HuH-7.5 (cell line): ENCODE measurements at places on chromosomes 4 and X.

- no peak for DNase-seq
Measured at GRCh38 chr4:83121246-83121645, 6.7 kb upstream of the PLAC8 start.

DNA sequence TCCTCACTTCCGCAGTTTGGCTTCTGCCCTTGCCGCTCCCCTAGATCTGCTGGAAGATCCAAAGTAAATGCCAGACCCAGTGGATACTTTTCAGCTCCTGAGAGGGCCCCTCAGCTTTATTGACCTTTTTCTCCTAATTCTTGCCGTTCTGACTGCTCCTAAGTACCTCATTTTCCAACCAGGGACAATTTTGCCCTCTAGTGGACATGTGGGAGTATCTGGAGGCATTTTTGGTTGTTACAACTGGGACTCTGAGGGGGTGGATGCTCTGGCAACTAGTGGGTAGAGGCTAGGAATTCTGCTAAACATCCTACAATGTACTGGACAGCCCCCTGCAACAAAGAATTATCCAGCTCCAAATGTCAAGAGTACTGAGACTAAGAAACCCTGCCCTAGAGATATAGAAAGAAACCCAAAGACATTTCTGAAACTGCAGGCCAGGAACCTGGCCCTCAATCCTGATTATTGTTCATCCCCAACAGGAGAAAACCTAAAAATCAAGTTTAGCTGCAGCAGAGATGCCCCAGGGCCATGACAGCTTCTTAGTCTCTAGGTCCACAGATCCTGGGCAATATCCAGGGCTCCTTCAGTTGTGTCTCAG lies 3.4 kb downstream of the TEX13B start:
- no peak for DNase-seq

- DNase-seq, result no peak
Measured at GRCh38 chrX:118551426-118551825, 55.8 kb downstream of the DOCK11 start.

GRCh38 chr4:74217365-74217764 lies 59.4 kb downstream of the MTHFD2L start:
- no peak for DNase-seq

DNA sequence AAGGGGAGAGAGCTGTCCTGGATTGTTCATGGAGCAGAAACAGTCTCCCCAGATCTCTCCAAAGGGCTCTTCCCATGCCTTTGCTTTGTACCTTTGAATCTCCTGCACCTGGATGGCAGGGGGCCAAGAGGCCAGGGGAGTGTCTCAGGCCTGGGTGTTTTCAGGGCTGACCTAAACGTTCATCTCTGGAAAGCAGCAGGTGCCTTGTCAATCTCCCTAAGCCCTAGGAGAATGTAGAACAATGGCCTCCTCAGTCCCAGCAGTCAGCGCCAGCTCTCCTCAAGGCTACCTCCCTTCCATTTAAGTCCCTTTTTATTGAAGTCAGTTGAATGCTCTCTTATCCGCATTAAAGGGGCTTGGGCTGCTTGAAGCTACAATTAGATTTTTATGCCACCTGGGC lies 31.2 kb upstream of the NSUN7 start:
- DNase-seq, result no peak

DNA sequence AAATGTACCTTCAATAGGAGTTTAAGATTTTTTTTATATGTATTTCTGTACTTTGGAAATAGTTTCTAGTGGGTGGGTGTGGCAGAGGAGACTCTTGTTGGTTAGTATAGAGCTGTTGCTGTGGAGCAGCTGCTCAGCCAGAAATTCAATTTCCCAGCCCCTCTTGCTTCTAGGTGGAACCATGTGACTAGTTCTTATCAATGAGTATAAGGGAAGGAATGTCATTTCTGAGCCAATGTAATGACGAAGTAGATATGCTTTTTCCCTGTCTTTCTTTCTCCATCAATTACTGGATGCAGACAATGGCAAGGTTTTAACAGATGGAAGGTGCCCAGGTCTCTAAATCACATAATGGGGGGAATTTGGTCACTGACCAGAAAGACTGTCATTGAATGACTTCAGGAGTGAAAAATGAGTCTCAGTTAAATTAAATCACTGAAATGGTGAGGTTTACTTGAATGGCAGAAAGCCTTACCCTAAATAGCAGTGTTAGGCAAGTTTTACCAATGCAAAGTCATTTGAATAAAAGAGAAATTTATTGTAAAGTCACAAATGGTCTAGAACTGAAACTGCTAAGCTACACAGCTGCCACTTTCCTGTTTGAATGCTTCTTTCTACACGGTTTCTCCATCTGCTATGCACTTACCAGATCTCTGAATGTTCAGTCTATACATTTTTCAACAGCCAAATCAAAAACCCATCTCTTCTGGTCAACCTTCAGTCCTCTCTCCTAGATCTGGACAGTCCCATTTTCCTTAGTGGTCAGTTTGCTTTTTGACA lies 795.4 kb upstream of the MAGEB2 start:
- no peak for DNase-seq

- no peak for DNase-seq
Measured at GRCh38 chrX:120305531-120306141, 5.6 kb downstream of the TMEM255A start.

DNA sequence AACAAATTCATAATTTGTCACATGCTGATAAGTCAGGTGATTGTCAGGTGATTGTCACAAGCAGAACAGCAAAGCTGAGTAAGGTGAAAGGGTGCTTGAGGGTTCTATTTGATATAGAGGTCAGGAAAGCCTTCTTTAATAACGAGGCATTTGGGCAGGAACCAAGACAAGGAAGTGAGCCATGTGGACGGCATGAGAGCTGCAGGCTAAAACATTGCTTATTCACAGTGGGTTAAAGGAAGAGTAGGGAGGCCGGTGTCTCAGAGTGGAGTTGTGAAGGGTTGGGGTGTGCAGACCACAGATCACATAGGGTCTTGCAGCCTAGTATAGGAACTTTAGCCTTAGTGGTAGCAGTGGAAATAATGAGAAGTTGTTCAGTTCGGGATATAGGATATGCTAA lies 31.3 kb upstream of the CYP2U1 start:
- DNase-seq, result no peak

- DNase-seq, result no peak
Measured at GRCh38 chrX:72027024-72027913, 104.4 kb downstream of the RTL5 start.

DNA sequence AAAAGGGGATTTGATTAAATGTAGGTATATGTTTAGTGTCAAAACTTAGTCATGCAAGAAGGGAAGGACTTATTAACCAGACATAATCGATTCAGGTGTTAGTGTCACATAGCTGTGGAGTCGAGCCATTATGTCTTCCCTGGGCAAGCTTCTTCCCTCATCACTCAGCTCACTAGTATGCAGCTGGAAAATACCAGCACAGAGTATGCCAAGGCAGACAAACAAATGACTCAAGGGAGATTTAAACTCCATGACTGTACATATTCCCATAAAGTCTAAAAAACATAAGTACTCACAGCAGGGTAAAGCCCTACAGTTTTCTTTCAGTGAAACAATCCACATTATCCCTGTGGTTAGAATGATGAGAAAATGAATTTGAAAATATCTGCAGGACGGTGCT lies 304.5 kb downstream of the CBLL2 start:
- DNase-seq, result no peak

DNA sequence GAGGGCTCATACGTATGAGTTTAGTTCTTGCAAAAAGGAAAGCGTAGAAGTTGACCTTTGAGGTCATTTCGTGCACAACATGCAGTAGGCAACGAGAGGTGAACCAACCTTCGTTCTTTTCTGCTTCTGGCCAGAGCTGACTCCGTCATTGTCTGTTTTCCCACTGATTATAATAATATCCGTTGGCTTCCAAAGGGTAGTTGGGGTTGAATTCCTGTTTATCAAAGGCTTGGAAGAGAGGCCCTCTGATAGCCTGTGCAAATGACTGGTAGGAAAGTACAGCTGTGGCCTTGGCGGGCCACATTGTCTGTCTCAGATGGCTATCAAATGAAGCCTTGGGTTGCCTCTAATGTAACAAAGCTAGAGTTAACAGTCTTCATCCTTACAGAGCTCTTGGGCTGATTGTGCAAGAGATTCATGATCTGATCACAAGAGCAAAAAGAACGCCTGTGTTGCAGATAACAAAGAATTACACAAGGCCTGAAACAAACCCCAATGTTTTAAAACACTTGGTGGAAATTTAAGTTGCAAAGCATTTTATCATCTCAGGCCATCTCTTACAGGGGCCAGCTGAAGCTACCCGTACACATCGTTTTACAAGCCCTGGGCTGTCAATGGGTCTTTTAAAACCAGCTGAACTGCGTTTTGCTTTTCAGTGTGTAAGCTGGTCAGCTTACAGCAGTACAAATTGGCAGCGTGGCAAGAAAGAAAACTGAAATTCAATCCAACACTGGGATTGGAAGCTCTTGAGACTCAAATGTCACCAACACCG lies 46.1 kb upstream of the FAM9C start:
- DNase-seq, result no peak

DNA sequence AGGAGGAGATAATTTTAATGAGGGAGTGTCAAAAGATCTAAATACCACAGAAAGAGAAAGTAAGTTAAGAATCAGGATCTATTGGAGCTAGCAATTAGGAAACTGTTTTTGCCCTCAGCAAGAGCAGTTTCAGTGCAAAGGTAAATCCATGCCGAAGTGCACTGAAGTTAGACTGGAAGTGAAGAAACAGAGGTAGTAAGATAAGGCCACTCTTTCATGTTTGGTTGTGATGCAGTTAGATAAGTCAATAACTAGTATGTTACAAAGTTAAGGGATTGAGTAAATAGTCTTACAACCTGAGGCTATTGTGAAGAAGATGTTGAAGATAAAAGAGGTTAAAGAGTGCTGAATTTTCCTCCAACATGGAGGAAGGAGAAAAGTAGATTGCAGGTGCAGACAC lies 46.7 kb upstream of the UCP1 start:
- DNase-seq, result no peak

DNA sequence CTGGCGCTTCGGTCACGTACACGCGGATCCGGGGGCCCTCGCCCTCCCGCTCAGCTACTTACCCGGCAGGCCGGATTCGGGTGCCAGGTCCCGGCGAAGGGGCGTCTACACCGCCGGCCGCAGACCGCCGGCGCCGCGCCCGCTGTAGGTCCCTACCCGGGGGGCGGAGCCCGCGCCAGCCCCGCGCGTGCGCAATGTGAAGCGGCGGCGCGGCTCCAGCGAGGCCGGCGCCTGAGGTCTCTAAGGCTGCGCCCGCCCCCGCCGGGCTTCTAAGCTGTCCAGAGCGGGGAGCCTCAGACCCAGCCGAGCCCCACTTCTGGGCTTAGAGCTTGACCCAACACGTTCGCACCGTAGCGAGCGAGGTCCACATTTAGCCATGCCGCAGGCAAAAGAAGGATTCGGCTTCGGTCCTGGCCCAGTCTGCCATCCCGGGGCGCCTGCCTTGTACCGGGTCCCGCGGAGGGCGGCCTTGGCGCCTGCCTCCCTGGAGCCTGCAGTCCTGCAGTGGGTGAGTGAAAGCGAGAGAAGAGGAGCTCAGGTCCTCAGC lies at the start of gene ZNF518B:
ZNF518B (minus strand) TSS at position 172 of the 547 bp plus-strand sequence. CDS start 11,098 bp downstream, outside the sequence.
- DNase-seq, result no peak

- no peak for DNase-seq
Measured at GRCh38 chr4:113827285-113827684, 65.7 kb upstream of the CAMK2D start.

DNA sequence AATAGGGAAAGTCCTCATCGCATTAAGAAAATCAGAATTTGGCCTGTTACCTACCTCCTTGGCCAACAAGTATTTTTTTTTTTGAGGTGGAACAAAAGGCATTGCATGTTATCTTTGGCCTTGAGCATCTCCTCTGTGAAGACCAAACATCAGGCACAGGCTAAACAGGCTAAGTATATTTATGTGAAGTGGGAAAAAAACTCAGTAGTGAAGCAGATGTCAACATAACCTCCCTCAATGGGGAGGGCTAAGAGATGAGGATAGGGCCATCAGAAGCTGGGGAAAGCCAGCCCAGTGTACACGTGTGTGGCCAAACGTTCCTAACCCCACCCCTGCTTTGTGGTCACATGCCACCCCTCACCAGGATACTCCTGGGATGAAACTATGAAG lies 102.5 kb downstream of the FNIP2 start:
- DNase-seq, result no peak

DNA sequence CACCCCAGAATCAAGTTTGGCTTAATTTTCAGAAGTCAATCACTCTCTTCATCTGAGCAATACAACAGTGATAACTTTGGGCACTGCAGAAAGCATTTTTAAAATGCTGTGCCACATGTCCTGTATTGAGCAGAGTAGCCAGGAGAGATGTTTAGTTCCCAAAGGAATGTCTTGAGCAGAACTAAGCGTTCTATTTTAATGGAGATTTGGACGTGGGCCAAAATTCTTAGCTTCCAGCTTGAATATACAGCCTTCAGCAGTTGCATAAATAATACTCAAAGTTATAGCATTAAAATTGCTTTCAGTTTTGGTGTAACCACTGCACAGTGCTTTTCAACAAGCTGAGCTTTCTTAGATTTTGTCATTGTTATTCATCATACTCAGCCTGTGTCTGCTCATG lies 679.2 kb downstream of the NLGN4X start:
- no peak for DNase-seq

DNA sequence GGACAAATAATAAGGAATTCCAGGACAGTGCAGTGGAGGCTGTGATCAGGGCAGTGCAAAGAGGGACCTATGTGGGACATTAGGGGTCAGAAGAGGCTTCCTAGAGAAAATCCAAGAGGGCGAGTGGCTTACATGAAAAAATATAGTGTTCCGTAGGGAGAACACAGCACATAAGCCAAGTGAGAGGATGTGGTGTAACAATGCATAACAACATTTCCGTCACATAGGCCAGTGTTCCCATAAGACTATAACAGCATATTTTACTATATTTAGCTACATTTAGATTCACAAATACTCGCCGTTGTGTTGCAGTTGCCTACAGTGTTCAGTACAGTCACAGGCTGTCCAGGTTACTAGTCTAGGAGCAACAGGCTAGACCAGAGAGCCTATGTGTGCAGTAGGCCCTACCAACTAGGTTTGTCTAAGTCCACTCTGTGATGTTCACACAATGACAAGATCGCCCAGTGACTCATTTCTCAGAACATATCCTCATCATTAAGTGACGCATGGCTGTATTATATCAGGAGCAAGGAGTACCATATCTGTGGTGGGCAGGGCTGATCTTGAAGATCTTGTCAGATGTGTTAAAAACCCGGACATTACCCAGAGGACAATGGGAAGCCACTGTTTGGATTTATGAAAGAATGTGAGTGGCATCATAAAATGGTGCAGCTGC lies 74.0 kb upstream of the TBL1X start:
- no peak for DNase-seq

DNA sequence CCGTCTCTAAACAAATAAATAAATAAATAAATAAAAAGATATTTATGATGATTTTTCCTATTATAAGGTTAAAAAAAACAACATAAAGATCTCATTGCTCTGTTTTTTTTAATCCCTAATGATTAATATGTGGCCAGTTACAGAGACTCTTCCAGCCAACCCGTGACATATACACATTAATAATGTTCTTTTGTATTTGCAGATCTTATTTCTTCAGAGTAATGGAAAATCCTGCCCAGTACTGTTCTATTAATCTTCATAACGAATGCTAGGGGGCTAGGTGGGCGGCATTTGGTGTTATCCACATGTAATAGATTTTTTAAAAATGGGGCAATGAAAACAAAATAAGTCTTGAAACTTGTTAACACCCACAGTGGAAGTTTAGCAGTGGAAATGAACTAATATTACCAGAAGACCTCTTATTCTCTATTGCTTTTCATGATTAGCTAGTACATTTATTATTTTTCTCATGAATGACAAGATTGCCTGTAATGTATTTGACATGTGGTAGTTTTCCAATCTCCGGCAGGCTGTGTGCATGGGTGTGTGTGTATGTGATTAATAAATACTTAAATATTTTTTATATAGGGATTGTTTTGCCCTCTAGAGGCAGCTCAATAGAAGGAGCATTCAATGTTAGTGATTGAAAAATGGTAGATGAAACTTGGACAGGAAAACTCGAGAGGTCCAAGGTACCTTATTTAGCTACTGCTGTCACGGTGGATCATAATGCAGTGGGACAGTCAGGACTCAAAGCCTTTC lies 457.4 kb downstream of the IL1RAPL1 start:
- no peak for DNase-seq
